ENCODE measurements at places on chromosomes 7 and 10.
A peak's percentile ranks its signal among the peaks of the same experiment; 100 is the strongest.

DNA sequence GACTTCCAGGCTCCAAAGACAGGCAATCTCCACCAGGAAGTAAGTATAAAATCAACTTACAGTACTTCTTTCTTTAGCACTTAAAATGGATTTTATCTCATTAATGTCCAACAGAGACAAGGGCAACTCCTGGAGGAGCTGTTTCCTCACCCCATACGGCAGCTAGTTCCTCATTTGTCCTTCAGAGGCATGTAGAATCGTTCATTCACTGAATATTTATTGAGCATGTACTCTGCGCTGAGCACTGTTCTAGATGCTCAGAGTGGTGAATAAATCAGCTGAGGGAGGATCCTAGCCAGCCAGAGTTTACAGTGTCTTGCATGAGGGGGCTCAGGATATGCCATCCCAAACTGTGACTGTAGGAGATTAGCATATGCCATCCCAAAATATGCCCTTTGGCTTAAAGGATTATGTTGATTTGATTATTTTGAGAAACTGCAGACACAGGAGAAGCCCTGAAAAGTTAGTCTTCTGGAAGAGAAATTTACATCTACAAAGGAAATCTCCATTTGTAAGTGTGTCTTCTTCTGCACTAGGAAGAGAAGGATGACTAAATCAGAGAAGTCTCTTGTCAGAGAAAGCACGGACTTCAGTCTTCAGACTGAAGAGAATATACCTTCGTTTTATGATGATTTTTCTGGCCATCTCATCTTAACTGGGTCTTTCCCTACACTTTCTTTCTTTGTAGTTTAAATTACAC is 66.9 kb downstream of the BAMBI start:
- no peak for DNase-seq

GRCh38 chr7:158000160-158000559 is 587.5 kb downstream of the PTPRN2 start:
- no peak for DNase-seq

GRCh38 chr7:100598425-100598824 is 3.7 kb upstream of the PCOLCE start:
- peak; percentile 40 for DNase-seq

- no peak for DNase-seq
Measured at GRCh38 chr10:6756716-6757115, 176.6 kb upstream of the PRKCQ start.

DNA sequence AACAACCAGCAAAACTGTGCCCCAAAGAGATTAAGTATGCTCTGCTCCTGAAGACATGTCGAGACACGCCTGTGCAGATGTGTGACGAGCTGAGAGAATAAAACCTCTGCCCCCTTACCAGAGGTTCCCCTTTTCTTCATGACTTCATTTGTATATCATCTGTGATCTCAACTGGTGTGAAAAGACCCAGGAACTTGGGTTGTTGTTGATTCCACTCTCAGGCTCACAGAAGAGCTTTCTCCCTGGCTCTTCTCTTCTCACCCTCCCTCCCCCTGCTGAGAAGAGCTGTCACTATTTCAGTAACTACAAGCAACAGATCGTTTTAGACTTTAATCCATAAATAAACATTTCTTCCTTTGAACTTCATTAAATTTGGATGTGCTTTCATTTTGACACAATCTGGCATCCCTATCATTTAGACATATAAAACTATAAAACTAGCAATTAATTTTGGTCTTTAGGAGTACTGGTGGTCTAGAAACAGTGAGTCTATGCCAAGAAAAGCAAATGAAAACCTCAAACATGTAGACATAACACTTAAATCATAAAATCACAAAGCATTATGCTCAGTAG is 179.3 kb upstream of the FZD8 start:
- DNase-seq, result no peak
